ENCODE measurements at places on chromosomes 7 and 10. TPM values are rescaled to one million over a fixed set of nuclear protein-coding genes. Genes with fewer than 3 reads are reported as not detected.

Gene HTR7
- 0.23 TPM for polyA plus RNA-seq

GRCh38 chr10:61701706-61702105 is 39.0 kb downstream of the CABCOCO1 start:
- DNase-seq = no peak

DNA sequence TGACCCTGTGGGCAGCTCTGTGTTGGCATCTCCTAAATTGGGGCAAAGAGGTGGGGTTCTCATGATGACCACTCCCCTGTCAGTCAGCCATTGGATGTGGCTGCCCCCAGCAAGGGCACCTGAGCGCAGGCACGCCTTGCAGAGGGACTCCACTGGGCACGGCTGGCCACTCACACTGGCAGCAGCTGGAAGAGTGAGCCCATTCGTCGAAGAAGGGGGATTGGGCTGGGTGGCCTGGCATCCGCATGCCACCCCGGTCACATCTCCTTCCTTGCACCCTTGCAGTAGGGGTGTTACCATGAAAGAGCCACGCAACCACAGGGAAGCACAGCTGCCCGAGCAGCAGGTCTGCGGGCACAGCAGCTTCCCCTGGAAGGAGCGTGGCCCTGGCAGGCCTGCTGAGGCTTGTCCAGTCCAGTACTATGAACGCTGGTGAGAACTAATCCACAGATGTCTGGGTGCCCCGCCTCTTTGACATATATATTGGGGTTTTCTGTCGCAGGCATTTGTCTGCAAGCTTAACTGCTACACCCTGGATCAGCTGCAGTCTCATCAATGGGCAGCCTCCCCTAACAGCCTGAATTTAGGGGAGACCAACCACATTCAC is 25.7 kb upstream of the GRB10 start:
- DNase-seq = no peak

DNA sequence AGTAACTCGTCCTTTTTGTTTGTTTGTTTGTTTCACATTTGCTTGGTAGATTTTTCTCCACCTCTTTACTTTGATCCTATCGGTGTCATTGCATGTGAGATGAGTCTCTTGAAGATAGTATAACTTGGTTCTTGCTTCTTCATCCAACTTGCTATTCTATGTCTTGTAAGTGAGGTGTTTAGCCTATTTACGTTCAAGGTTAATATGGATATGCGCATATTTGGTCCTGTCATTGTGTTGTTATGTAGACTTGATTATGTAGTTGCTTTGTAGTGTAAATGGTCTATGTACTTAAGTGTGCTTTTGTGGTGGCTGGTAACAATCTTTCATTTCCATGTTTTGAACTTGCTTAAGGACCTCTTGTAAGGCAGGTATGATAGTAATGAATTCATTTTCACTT is 192.8 kb upstream of the MAGI2 start:
- no peak for DNase-seq

All from left renal pelvis (tissue), 4 donors.